Germinal center (tissue), 1 donor: ENCODE measurements at places on chromosomes 4 and X.

DNA sequence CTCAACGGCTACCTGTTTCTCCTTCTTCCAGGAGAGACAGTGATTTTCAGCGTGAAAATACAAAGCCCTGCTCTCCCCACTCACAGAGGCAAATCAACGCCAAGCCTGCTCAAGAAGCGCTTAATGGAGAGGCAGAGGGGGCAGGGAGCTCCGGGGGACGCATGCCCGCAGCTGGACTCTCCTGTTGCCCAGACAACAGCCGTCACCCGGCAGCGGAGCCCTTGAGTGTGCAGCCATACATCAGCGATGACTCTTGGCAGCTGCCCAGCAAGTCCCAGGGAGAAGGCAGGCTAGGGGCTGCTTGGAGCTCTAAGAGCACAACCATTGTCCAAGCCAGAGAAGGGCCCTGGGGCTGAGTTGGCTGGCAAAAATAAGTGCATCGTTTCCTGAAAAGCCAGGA is 71.0 kb upstream of the AFAP1 start:
- no peak for DNase-seq

GRCh38 chrX:153870791-153871360 is 15.1 kb downstream of the L1CAM start:
- DNase-seq = no peak

DNA sequence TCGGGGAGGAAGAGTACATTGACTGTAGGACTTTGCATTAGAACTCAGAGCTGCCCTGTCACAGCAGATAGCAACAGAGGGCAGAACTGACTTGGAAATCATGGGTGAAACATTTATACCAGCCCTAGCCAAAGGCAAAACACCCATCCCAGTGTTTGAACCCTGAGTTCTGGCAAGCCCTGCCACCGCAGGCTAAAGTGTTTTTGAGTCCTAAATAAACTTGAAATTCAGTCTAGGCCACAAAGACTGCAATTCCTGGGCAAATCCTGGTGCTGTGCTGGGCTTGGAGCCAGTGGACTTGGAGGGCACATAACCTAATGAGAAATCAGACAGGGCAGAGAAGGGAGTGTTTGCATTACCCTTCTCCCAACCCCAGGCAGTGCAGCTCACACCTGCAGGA is 1015.7 kb downstream of the FSTL5 start:
- DNase-seq = no peak

- DNase-seq = no peak
These were observed 37.3 kb downstream of the PSAPL1 start for GRCh38 chr4:7397206-7398103.

- DNase-seq = no peak
These were observed 22.5 kb upstream of the MSANTD1 start for GRCh38 chr4:3226467-3226866.

DNA sequence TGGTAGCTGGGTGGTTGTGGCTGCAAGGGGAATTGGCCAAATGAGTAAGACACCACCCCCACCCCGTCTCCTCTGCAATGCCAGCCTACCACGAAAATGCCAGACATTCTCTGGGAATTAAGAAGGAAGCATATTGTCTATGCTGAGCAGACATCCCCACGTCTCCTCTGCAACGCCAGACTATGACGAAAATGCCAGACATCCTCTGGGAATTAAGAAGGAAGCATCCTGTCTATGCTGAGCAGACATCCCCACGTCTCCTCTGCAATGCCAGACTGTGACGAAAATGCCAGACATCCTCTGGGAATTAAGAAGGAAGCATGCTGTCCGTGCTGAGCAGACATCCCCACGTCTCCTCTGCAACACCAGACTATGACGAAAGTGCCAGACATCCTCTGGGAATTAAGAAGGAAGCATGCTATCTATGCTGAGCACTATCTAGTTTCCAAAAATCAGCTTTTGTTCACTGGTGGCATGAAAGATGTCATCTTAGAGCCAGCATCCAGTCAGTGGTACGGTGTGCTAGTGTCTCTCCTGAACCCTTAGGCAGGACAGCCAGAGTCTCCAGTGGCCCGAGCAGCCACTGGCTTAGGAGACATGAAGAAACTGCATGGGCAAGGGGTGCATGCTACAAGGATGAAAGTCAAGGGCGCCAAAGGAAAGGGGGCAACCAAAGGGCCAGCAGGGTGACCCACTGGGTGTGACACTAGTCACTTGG is 339.8 kb upstream of the FRG1 start:
- DNase-seq = no peak

DNA sequence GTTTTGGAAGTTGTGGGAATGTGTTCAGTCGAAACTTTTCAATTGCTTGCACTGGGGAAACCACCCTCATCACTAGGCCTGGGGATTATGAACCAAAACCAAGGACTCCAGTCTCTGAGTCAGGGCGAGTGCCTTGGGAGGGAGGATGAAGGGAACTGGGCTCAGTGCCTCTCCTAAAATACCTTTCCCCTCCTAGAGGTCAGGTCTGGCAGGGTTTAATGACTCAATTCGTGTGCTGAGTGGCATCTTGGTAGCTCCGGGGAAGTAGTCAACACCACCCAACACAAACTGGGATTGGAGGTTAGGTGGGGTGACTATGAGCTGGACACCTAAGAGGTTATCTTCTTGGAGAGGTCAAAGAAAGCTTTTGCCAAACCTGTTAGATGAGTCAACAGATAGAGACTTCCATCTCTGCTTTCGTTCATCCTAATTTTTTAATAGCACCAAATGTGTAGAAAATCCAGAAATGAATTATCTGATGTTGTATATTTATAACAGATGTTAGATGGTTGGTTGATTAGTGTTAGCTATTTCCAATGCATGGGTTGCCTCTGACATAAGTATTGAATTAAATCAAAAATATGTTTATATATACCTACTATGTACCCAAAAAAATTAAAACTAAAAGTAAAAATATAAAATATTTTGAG is 202.8 kb downstream of the SHROOM3 start:
- no peak for DNase-seq
